ENCODE measurements at places on chromosomes 3 and 15.
A peak's percentile ranks its signal among the peaks of the same experiment; 100 is the strongest.

GRCh38 chr3:147411238-147411814 is 2.2 kb downstream of the ZIC1 start:
- H3K36me3 ChIP-seq, result no peaks in the 10 kb centered on the region
- H3K27me3 ChIP-seq, result peaks cover 20% of the 10 kb centered on the region
- no peak for DNase-seq
- H3K4me1 ChIP-seq, result no peaks in the 10 kb centered on the region
- H3K4me3 ChIP-seq, result peak overlapping the region; percentile 38

GRCh38 chr3:127771746-127772145 is 50.6 kb downstream of the MGLL start:
- H3K27ac ChIP-seq, result no peak overlapping the region
- peaks cover 20% of the 10 kb centered on the region for H3K4me1 ChIP-seq
- no peak for DNase-seq
- H3K36me3 ChIP-seq, result no peaks in the 10 kb centered on the region

DNA sequence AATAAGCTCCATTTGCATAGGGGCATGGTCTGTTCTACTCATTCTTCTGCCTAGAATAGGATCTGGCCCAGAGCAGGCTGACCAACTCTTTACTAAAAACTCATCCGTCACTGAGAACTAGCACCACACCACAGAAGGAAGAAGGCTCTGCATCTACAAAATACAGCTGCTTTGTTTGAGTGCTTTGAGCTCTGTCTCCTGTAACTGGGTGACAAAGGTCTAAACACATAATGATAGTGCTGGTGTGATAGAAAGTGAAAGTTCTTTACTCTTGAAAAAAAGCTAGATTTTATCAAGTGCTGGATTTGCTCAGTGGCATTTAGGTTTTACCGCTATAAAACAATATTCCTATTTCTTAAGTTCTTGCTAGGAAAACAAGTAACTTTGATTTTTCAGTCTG is 140.7 kb downstream of the FHIT start:
- no peak overlapping the region for H3K4me3 ChIP-seq
- H3K27ac ChIP-seq, result no peak overlapping the region
- no peaks in the 10 kb centered on the region for H3K27me3 ChIP-seq
- no peaks in the 10 kb centered on the region for H3K36me3 ChIP-seq

- no peaks in the 10 kb centered on the region for H3K36me3 ChIP-seq
- H3K27me3 ChIP-seq, result no peaks in the 10 kb centered on the region
- no peaks in the 10 kb centered on the region for H3K4me1 ChIP-seq
- H3K4me3 ChIP-seq, result no peak overlapping the region
- DNase-seq, result no peak
These were observed 217.0 kb downstream of the EPHB1 start for GRCh38 chr3:135012101-135012500.

- H3K4me3 ChIP-seq, result no peak overlapping the region
- no peaks in the 10 kb centered on the region for H3K36me3 ChIP-seq
- peaks cover 7% of the 10 kb centered on the region for H3K4me1 ChIP-seq
- no peak for DNase-seq
- no peak overlapping the region for H3K27ac ChIP-seq
These were observed 105.1 kb upstream of the IGF1R start for GRCh38 chr15:98543237-98543636.

DNA sequence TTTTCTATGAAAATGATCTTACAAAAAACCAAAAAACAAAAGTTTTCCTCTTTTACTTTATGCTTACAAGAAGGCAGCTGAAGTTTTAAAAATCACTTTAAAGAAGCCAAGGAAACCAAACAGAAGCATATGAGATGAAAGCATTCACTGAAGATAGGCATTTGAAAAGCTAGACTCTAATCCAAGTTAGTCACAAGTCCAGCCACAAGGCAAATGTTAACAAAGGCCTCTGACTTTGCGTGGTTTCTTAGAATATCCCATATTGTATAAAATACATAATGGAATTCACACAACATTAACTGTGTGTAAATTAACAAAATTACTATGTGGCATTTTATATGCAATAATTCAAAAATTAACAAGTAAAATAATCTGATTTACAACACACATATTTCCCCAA is 17.7 kb downstream of the MRPL3 start:
- H3K27ac ChIP-seq, result no peak overlapping the region
- H3K27me3 ChIP-seq, result no peaks in the 10 kb centered on the region
- no peak overlapping the region for H3K4me3 ChIP-seq
- no peaks in the 10 kb centered on the region for H3K4me1 ChIP-seq

DNA sequence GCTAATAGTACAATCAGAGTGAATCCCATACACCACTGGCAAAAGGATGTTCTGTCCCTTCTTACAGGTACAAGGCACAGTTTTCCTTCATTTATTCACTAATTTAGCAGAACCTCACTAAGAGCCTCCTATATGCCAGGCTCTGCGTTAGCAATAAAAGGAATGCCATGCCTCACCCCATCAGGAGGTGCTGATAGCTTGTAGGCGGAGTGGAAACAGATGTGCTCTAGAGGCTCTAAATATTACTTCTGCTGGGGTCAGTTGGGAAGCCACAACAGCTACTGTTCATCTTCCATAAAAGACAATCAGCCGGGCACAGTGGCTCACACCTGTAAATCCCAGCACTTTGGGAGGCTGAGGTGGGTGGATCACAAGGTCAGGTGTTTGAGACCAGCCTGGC is 24.4 kb downstream of the MLH1 start:
- peaks cover 97% of the 10 kb centered on the region for H3K36me3 ChIP-seq
- DNase-seq, result no peak
- H3K27me3 ChIP-seq, result no peaks in the 10 kb centered on the region
- H3K27ac ChIP-seq, result no peak overlapping the region
- no peaks in the 10 kb centered on the region for H3K4me1 ChIP-seq

- no peaks in the 10 kb centered on the region for H3K36me3 ChIP-seq
- H3K27me3 ChIP-seq, result no peaks in the 10 kb centered on the region
- DNase-seq, result no peak
- no peaks in the 10 kb centered on the region for H3K4me1 ChIP-seq
These were observed 92.2 kb downstream of the LRTM1 start for GRCh38 chr3:54835701-54836100.
